ENCODE measurements at places on chromosomes 3 and 15.

GRCh38 chr3:195213639-195214315 is 57.2 kb downstream of the XXYLT1 start:
- no peak for DNase-seq

- no peak for DNase-seq
These were observed 232.1 kb downstream of the NECTIN3 start for GRCh38 chr3:111303760-111304159.

GRCh38 chr3:173351886-173352285 is 45.7 kb upstream of the NLGN1 start:
- no peak for DNase-seq

- DNase-seq = no peak
These were observed 36.2 kb upstream of the COL6A6 start for GRCh38 chr3:130480736-130481135.

DNA sequence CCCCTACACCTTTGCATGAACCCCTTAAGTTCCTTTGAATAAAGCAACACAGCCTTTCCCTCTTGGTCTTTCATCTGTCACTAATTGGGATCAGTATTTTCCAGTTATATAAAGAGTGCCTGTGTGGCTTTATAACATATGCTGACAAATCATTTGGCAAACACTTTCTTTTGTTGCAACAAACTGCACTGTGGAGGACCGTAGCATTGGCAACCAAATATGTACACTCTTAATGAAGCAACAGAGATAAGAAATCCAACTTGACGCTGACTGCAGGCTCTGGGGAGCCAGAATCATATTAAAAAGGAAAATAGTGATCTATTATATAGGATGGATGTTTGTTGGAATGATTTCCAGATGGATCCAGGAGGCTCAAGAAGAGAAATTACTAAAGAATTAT is 120.1 kb upstream of the PRICKLE2 start:
- no peak for DNase-seq

DNA sequence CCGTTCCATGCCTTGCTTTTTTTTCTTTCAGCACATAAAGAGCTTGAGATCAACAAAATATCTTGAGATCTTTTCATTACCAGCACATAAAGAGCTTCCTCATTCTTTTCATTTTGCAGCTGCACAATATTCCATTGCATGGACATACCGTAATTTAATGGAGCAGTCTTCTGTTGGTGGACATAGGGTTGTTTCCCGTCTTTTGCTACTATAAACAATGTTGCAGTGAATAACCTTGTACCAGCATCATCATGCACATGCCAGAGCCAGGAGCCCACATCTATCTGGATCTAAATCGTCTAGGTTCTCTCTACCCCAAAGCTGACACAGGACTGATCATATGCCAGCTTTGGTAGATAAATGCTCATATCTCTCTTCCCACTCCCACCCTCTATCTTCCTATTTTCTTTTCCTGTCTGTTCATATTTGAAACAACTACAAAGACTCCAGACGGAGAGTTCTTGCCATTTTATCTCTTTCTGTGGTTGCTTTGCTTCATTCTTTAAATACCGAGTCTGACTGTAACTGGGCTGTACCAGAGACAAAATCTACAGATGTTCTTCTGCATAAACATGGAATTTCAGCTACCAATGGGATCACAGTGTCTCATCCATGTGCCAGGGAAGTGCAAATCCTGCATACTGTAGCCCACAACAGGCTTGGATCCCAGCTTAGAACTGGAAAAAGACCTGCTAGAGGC is 47.1 kb upstream of the AKAP13 start:
- no peak for DNase-seq

GRCh38 chr15:40146037-40146436 is 14.8 kb upstream of the BUB1B start:
- DNase-seq = no peak

All from brain pericyte (primary cell).